ENCODE measurements at places on chromosomes 6 and 20.
A peak's percentile ranks its signal among the peaks of the same experiment; 100 is the strongest.

DNA sequence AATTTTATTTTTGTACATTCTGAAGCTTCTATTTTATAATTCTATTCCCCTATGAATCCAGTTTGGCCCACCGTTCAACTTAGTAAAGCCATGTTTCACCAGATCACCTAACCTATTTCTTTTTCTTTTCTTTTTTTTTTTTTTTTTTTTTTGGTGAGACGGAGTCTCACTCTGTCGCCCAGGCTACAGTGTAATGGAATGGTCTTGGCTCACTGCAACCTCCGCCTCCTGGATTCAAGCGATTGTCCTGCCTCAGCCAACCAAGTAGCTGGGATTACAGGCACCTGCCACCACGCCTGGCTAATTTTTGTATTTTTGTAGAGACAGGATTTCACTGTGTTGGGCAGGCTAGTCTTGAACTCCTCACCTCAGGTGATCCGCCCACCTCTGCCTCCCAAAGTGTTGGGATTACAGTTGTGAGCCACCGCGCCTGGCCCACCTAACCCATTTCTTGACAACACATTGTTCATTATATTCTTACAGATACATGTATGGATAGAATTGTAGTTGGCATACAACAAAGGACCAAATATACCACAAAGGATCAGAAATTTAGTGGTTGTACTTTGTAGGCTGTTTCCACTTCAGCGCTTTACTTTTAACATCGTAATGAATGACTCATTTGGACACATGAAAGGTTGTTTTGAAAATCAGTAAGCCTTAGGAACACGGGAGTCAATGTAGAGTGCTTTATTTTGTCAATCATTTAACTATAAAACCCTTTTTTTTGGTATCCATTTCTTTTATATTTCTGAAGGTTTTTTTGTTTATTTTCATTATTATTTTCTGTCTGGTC lies 63.2 kb downstream of the GJA1 start:
- DNase-seq = no peak

DNA sequence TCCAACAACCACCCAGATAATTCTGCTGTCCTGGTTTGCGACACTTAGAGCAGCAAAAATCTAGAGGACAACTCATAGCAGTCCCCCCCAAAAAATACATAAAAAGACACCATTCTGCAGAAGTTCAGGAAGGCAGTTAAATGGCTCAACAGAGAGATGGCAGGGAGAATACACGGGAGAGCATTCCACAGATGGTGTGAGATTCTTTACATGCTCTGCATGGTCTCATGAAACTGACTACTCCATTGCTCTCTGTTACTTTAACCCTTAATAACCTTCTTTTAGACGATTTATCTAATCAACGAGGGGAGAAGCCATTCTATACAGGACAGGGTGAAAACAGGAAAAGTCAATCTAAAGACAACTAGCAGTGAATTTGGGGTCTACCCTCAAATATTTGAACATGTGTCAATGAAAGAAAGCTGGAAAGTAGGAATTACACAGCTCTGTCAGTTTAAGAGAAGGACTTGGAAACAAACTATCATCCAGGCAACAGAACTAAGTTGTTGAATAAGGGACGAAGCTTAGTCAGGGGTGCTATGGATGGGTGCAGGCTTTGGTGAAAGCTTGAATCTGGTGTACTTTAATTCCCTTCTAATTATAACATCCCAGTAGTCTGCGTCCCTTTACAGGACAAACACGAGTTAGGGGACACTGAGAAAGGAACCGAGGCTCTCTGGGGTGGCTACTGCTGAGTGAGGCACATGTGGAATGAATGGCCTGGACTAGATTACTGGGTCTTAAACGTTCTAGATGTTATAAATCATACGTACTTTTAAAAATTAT lies 5.1 kb downstream of the PERP start:
- no peak for DNase-seq

DNA sequence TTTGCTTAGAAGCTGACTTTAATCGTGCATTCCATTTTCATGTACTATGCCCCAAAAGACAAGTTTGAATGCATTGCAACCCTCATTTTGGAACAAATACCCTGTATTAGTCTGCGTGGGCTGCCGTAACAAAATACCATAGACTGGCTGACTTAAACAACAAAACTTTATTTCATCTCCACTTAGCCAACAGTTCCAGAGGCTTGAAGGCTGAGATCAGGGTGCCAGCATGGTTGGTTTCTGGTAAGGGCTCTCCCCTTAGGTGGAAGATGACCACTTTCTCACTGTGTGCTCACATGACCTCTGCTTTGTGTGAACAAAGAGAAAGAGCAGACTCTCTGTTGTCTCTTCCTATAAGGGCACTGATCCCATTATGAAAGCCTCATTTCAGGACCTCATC lies 431.7 kb upstream of the MAP3K7 start:
- DNase-seq = no peak

GRCh38 chr6:161836643-161837448 lies 563.0 kb upstream of the AGPAT4 start:
- no peak for DNase-seq

DNA sequence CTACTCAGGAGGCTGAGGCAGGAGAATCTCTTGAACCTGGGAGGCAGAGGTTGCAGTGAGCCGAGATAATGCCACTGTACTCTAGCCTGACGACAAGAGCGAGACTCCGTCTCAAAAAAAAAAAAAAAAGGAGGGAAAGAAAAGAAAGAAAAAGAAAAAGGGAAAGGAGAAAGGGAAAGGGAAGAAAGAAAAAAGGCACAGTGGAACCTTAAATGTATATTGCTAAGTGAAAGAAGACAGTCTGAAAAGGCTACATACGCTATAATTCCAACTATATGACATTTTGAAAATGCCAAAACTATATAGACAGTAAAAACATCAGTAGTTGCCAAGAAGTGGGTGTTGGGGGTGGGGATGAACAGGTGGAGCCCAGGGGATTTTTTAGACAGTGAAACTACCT lies 16.2 kb downstream of the PPIL4 start:
- DNase-seq = no peak

GRCh38 chr6:98324446-98324845 lies 509.9 kb upstream of the POU3F2 start:
- no peak for DNase-seq

GRCh38 chr20:51759769-51760510 lies 8.2 kb downstream of the ATP9A start:
- no peak for DNase-seq

GRCh38 chr20:3166913-3167342 lies 6.4 kb downstream of the LZTS3 start:
- DNase-seq = no peak

DNA sequence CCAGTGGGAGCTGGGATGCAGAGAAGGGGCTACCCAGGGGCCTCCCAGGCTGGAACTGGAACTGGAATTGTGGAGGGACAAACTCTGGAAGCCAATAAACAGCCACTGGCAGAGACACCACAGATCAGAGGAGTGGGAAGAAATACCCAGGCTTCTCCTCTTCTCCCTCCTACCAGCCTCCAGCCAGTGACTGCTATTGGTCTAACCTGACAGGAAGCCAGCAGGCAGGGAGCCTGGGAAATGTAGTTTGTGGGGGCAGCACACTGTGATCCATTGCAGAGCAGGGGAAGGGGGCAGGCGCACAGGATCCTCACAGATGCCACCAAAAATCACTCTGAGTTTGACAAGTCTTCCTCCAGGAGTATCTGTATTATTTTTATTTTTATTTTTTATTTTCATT lies 12.1 kb upstream of the MLN start:
- DNase-seq = no peak

GRCh38 chr6:38632490-38632889 lies 7.2 kb downstream of the BTBD9 start:
- no peak for DNase-seq

DNA sequence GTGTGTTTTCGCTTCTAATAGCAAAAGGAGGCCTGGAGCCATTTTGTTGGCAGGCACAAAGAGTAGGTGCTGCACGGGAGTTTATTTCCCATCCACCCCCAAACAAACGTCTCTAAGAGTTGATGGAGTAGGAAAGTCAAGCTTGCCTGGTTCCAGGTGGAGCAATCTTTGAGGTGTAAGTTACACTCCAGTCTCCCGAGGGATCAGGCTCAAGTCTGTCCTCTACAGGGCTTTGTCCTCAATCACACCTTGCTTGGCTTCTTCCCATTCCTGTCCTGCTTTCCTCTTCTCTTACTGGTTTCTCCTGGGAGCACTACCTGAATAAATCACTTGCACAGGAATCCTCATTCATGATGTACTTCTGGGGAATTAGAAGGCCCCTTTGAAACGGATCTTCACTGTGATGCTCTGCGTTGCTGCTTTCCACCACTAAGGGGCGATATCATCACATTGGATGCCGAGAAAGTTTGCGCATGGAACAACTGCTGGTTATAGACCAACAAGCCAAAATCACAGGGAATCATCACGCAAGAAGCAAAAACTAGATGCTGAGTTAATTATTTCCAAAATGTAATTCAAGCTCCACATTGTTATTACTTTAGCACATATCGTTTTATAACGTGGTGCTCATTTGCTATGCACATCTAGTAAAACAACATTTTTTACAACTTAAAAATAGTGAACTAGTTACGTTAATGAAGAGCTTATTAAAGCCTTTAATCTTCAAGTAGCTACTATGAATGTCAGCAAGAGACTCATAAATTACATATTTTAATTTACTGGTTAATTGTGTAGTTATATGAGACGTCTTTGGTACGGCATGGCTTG lies 156.8 kb downstream of the DNAH8 start:
- peak; percentile 35 for DNase-seq

GRCh38 chr6:30769853-30770524 lies 25.6 kb upstream of the IER3 start:
- DNase-seq = no peak

GRCh38 chr20:35329435-35330139 lies 37.4 kb upstream of the FAM83C start:
- DNase-seq = no peak

DNA sequence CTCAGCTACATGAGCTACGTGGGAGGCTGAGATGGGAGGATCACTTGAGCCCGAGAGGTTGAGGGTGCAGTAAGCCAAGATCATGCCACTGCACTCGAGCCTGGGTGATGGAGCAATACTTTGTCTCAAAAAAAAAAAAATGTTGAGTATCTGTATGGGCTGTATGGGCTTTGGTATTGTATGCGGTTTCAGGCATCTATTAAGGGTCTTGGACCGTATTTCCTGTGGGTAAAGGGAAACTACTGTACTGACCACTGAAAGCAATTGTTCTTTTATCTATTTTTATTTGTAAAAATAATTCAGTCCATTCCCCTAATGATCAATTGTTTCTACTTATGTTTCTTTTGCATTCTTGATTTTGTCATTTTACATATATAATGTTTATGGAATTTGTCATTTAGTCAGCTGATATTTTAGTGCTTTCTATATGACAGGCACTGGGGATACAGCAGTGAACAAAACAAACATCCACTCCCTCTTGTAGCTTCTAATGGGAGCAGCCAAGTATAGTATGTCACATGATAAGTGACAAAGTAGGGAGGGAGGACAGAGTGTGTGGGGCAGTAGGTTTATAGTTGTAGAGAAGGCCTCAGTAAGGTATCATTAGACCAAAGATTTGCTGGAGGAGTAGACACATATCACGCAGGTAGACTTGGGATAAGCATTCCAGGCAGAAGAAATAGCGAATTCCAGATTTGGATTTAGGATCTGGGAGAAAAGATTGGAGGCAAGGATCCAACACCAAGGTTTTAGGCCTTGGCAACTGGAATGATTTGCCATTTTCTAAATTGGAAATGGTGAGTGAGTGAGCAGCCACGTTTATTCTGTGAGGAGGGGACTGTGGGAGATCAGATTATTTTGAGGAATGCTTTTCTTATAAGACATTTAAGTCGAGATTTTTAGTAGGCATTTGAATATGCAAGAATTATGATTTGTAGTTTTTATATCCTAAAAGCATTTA lies 6.0 kb downstream of the PCMT1 start:
- peak; percentile 64 for DNase-seq

- DNase-seq = no peak
Observed at GRCh38 chr6:96302991-96303390, 218.6 kb upstream of the UFL1 start.

GRCh38 chr6:90173262-90173925 lies 123.2 kb downstream of the BACH2 start:
- DNase-seq = no peak

DNA sequence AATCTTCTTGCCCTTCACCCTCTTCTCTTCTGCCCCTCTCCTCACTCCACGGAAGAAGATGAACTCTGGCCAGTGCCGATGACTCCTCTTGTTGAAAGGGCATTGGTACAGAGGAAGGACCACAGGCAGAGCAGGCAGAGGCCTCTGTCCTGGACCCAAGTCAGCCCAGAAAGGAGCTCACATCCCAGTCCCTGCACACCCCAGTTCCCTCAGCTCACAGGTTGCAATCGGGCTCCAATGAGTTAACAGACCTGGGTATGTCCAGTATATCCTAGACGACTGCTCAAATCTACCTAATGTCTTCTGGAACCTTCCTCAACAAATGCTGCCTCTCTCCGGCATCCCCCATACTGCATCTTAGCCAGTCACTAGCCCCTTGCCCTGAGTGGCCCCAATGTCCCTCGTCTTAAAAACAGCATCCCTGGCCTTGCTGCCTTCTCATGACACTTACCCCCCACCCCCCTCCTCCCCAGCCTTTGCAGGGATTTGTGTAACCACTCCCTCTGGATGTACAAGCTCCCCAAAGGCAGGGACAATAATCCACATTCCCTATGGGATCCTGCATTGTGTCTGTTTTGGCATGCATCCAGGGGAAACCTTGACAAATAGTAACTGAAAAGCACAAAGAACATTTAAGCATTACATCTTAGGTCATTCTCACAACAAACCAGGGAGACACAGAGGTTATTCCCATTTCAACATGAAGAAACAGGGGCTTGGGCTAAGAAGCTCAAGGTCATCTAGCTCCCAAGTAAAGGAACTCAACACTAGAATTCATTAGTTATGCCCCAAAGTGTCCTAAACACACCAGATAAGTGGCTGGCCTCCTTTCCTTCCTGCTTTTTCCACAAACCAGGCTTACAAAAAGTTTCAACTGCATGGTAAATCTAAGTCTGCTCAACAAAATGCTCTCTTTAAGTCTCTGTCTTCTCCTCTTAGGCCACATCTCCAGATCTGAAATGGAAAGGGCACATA lies 45.1 kb downstream of the TRERF1 start:
- DNase-seq = no peak

DNA sequence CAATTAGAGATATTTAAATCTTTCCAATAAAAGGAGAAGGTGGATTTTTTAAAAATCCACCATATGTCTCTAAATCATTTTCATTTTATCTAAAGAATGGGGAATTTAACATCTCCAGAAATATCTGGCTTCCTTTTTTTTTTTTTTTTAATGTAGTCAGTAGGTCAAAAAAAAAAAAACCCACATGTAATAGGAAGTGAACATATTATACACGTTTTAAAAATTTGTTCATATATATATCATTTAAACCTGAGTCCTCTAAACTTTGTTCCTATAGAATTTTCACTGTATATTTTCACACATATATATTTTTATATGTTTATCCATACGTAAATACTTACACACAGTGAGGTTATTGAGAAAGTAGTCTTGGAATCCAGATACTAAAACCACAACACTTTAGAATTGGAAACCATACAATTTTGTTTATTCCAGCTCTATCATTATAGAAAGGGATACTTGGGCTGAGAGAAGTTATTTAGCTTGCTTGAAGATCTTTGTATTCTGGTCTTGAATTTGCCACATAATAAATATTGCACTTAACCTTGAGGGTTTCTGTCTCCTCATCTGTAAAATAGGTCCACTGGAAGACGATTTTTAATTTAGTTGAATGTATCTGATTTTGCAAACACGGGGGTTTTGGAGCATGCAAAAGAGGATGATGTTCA lies 62.1 kb upstream of the ZNF217 start:
- DNase-seq = no peak
